ENCODE measurements at places on chromosomes 7 and 10.

DNA sequence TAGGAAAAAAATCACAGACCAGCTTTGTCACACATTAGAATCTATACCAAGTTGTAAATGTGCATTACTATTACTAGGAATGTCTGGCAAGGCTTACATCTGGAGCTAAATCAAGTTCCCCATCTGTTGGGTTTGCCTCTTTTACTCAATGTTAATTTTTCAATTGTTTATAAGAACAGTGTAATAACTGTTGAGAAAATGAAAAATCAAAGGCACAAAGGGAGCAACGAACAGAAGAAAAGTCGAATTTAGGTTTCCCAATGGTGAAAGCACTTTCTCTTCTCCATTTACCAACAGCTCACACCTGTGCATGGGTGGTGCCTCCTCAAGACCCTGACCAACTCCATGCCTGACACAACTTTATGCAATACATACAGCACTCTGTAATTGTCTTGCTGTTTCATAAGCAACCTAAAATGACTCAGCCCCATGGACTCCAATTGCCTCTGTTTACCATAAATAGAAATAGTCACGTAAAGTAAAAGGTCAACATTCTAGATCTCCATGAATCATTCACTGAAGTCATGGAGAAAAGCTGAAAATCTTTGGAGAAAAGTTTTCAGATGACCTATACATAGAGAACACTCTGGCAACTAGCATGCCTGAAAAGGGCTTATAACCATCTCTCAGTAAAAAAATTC lies 95.5 kb upstream of the KCNIP2 start:
- DNase-seq: no peak

DNA sequence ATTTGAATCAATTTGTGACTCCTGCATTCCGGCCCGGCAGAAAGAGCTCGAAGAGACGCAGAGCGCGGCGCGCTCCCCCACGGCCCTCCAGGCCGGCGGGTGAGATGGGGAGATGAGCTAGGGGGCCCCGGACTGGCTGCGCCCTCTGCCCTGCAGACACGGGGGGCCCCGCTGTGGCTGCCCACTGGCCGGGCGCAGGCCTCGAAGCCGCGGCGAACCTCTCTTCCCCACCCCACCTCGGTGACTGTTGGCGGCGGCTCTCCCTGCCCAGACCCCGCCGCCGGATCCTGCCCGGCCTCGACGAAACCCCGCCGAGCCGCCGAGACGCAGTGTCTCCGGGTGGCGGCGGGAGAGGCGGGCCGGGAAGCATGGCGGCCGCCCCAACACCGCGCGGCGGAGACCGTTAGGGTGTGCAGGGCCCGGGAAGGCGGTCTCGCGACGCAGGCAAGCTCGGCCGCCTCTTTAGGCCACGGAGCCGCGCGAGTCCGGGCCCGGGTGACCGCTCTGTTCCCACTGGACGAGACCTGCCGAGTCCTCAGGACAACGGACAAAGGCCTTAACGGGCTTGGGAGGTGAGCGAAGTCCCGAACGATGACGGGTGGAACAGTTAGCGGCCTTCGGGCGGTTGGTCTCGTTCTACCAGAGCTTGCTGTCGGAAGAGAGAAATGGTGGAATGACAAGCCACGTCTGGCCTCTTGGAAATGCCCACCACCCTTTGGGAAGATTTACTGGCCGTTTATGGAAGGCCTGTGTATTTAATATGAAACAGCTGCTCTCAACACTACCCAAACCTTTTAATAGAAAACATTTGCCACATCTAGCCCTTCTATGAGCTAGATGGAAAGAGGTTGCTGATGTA lies 24.3 kb downstream of the NUP42 start:
- DNase-seq: no peak

GRCh38 chr10:76086761-76087639 lies 655.6 kb downstream of the LRMDA start:
- no peak for DNase-seq

- DNase-seq: no peak
These were observed 18.7 kb downstream of the IL15RA start for GRCh38 chr10:5958675-5959074.

- no peak for DNase-seq
These were observed 185.1 kb downstream of the CTTNBP2 start for GRCh38 chr7:117688126-117688525.

Data from stimulated activated naive CD4-positive, alpha-beta T cell treated with Interleukin-2 at 50 U/mL for 16 hours (primary cell).